ENCODE measurements at places on chromosomes 5 and 9. TPM values are rescaled to one million over a fixed set of nuclear protein-coding genes. Genes with fewer than 3 reads are reported as not detected.

- H3K36me3 ChIP-seq, result no peaks in the 10 kb centered on the region
- H3K27me3 ChIP-seq, result no peaks in the 10 kb centered on the region
- DNase-seq, result no peak
- H3K4me1 ChIP-seq, result no peaks in the 10 kb centered on the region
Measured at GRCh38 chr5:85000671-85001070, 616.0 kb upstream of the EDIL3 start.

GRCh38 chr9:138070815-138071214 lies 193.2 kb downstream of the CACNA1B start:
- H3K27ac ChIP-seq, result no peak overlapping the region
- no peaks in the 10 kb centered on the region for H3K4me1 ChIP-seq
- no peak for DNase-seq
- no peaks in the 10 kb centered on the region for H3K36me3 ChIP-seq

DNA sequence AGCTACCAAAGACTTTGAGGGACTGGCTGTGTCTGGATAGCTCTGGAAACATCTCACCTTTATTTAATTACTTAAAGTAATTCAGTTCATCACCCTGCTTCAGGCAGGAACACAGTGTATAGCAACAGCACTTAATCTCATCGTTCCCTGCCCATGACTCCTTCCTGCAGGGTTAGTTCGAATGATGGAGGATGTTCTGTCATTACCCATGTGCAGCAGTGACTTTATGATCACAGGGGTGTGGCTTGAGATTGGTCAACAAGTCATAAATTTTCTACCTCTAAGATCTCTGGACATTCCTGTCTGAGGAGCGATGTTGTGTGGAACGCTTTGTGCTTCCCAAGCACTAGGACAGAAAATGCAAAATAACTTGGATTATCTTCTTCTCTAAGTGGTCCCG lies 37.1 kb upstream of the PRUNE2 start:
- H3K4me1 ChIP-seq, result no peaks in the 10 kb centered on the region
- peak; percentile 43 for DNase-seq
- no peaks in the 10 kb centered on the region for H3K36me3 ChIP-seq
- H3K27me3 ChIP-seq, result peaks cover 4% of the 10 kb centered on the region

DNA sequence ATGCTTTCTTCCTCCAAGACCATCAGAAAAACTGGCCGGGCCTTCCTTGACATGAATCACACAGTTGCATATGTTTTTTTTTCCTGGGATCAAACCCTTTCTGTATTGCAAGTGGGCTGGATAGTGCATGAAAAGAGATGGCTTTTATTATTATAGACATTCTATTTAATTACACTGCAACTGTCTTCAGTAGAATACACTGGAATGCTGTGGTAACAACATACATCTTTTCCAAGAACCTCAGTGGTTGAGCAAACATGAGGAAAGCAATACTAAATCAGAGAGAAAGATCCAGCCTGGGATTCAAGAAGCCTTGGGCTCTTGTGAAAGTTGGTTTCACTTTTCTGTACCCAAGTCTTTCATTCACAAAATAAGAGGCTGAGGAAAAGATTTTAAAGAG lies 193.0 kb downstream of the DMAC1 start:
- H3K27me3 ChIP-seq, result no peaks in the 10 kb centered on the region
- no peak overlapping the region for H3K4me3 ChIP-seq
- H3K27ac ChIP-seq, result no peak overlapping the region
- H3K4me1 ChIP-seq, result no peaks in the 10 kb centered on the region
- no peaks in the 10 kb centered on the region for H3K36me3 ChIP-seq

- no peaks in the 10 kb centered on the region for H3K27me3 ChIP-seq
- H3K36me3 ChIP-seq, result no peaks in the 10 kb centered on the region
- no peak overlapping the region for H3K4me3 ChIP-seq
- H3K27ac ChIP-seq, result no peak overlapping the region
- no peak for DNase-seq
Measured at GRCh38 chr5:84614906-84615305, 230.2 kb upstream of the EDIL3 start.

DNA sequence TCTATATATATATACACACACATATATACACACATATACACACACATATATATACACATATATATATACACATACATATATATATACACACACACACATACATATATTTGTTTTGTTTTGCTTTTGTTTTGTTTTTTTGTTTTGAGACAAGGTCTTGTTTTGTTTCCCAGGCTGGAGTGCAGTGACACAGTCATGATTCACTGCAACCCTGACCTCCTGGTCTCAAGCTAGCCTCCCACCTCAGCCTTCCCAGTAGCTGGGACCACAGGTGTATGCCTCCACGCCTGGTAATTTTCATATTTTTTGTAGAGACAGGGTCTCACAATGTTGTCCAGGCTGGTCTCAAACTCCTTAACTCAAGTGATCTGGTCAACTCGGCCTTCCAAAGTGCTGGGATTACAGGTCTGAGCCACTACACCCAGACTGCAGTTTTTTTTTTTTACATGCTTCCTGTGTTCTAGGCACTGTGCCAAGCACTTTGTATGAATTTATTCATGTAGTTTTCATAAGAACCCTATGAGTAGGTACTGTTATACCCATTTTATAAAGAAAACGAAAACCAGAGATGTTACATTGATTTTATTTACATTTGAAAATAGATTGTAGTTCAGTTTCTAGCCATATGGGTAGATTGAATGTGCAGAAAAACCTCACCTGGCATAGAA lies 120.7 kb downstream of the PBX3 start:
- H3K36me3 ChIP-seq, result no peaks in the 10 kb centered on the region
- no peaks in the 10 kb centered on the region for H3K4me1 ChIP-seq

DNA sequence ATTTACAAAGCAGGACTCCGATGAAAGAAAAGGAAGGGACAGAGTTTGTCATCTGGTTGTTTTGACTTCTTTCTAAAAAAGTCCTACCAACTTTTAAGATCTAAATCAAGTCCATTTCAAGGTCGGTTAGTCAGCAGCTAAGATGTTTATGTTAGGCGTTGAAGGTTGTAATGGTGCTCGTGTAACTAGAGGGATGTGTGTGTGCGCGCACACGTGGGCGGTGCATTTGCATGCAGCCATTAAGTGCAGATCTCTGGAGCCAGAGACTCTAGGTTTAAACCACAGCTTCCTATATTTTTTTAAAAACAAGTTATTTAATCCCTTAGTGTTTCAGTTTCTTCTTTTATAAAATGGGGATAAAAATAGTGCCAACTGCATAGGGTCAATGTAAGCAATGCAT lies 77.0 kb upstream of the SMIM32 start:
- H3K4me1 ChIP-seq, result no peaks in the 10 kb centered on the region
- no peak overlapping the region for H3K4me3 ChIP-seq
- H3K27ac ChIP-seq, result no peak overlapping the region
- peaks cover 2% of the 10 kb centered on the region for H3K27me3 ChIP-seq
- no peak for DNase-seq

- no peaks in the 10 kb centered on the region for H3K4me1 ChIP-seq
- H3K27me3 ChIP-seq, result no peaks in the 10 kb centered on the region
- H3K27ac ChIP-seq, result no peak overlapping the region
- no peak for DNase-seq
Measured at GRCh38 chr5:114430532-114430931, 68.7 kb downstream of the KCNN2 start.

GRCh38 chr5:80369521-80369920 lies 38.3 kb upstream of the ZFYVE16 start:
- no peaks in the 10 kb centered on the region for H3K27me3 ChIP-seq
- H3K4me1 ChIP-seq, result no peaks in the 10 kb centered on the region
- no peaks in the 10 kb centered on the region for H3K36me3 ChIP-seq
- DNase-seq, result peak; percentile 37
- no peak overlapping the region for H3K4me3 ChIP-seq
- no peak overlapping the region for H3K27ac ChIP-seq

Gene FAM153A
- polyA plus RNA-seq, result not detected

Gene FOXD4
- 0.39 TPM for polyA plus RNA-seq

Gene C5orf34
- polyA plus RNA-seq, result 2.2 TPM

Gene ANKRD34B
- polyA plus RNA-seq, result not detected

Gene MEIKIN
- polyA plus RNA-seq, result not detected

Gene MVB12B
- 4.3 TPM for polyA plus RNA-seq

Data from small intestine (tissue), 16 donors.